Effector memory CD4-positive, alpha-beta T cell (primary cell): ENCODE measurements at places on chromosomes 1 and 21.
A peak's percentile ranks its signal among the peaks of the same experiment; 100 is the strongest.

- no peak for DNase-seq
- peaks cover 7% of the 10 kb centered on the region for H3K36me3 ChIP-seq
- peak overlapping the region; percentile 83 for H3K4me3 ChIP-seq
- peaks cover 14% of the 10 kb centered on the region for H3K4me1 ChIP-seq
These were observed 1.7 kb downstream of the PRRC2C start for GRCh38 chr1:171487038-171487437.

DNA sequence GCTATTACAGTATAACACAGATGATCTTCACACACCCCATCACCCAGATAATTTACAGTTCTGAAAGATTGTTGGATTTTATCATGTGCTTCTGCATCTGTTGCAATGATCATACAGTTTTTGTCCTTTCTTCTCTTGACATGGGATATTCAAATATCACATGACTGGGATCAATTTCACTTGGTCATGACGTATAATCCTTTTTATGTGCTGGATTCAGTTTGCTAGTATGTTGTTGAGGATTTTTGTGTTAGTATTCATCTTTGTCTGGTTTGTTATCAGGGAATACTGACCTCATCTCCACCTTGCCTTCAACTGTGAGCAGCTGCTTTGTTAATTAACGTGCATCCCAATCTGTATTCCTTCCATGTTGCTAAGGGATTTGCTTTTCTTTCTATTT lies 44.7 kb upstream of the DISC1 start:
- no peaks in the 10 kb centered on the region for H3K4me1 ChIP-seq
- no peak for DNase-seq

GRCh38 chr1:200036619-200037270 lies 9.2 kb downstream of the NR5A2 start:
- H3K4me1 ChIP-seq: peaks cover 25% of the 10 kb centered on the region
- no peak overlapping the region for H3K27ac ChIP-seq
- peaks cover 63% of the 10 kb centered on the region for H3K27me3 ChIP-seq
- H3K36me3 ChIP-seq: no peaks in the 10 kb centered on the region
- no peak overlapping the region for H3K4me3 ChIP-seq

- no peak overlapping the region for H3K27ac ChIP-seq
- no peaks in the 10 kb centered on the region for H3K27me3 ChIP-seq
- H3K4me1 ChIP-seq: peaks cover 4% of the 10 kb centered on the region
- H3K36me3 ChIP-seq: no peaks in the 10 kb centered on the region
- DNase-seq: no peak
These were observed 407 bp downstream of the IGSF3 start for GRCh38 chr1:116667078-116667574.

DNA sequence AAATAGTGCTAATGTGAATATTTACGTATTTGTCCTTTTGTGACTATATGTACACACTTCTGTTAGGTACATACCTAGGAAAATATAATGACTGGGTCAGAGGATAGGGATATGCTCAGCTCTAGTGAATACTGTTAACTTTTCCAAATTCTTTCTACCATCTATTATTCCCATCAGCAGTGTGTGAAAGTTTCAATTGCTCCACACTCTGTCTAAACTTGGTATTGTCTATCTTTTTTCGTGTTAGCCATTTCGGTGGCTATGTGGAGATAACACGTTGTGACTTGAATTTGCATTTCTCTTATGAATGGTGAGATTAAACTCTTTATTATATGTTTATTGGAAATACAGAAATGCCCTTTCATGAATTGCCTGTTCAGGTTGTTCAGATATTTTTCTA lies 22.7 kb upstream of the LELP1 start:
- H3K27ac ChIP-seq: no peak overlapping the region
- DNase-seq: no peak
- H3K4me1 ChIP-seq: no peaks in the 10 kb centered on the region
- no peaks in the 10 kb centered on the region for H3K36me3 ChIP-seq

DNA sequence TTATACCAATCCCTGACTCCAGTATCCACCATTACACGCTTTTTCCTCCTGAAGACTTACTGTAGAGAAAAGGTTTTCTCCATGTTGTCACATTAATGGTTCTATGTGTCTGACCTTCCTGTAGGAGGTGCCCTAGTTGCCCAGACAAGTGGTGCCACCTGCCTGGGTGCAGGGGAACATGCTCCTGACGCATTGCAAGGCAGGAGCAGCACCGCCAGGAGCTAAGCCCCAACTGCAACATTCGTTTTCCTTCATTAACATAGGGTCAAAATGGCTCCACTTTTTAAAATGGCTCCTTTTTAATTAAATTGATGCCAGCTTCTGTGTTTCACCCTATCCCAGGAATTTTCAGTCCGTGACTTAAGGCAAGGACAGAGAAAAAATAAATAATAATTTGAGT lies 220.1 kb upstream of the SAMSN1 start:
- H3K27me3 ChIP-seq: no peaks in the 10 kb centered on the region
- no peak overlapping the region for H3K4me3 ChIP-seq
- no peak for DNase-seq
- peaks cover 11% of the 10 kb centered on the region for H3K4me1 ChIP-seq

- H3K4me1 ChIP-seq: no peaks in the 10 kb centered on the region
- H3K36me3 ChIP-seq: no peaks in the 10 kb centered on the region
- no peak overlapping the region for H3K27ac ChIP-seq
- DNase-seq: no peak
These were observed 10.1 kb upstream of the PSRC1 start for GRCh38 chr1:109293026-109293425.

DNA sequence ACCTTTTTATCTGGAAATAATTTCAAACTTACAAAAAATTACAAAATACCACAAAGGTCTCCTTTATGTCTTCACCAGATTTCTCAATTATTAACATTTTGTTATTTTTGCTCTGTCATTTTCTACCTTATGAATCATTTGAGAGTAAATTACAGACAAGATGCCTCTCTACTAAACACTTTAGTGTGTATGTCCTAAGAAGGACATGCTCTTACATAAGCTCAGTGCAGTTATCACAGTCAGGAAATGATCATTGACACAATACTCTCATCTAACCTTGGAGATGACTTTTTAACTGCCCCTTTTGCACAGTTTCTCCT lies 378.9 kb upstream of the RUNX1 start:
- H3K27me3 ChIP-seq: no peaks in the 10 kb centered on the region
- H3K27ac ChIP-seq: no peak overlapping the region
- no peak overlapping the region for H3K4me3 ChIP-seq
- H3K4me1 ChIP-seq: peaks cover 5% of the 10 kb centered on the region
- no peaks in the 10 kb centered on the region for H3K36me3 ChIP-seq

DNA sequence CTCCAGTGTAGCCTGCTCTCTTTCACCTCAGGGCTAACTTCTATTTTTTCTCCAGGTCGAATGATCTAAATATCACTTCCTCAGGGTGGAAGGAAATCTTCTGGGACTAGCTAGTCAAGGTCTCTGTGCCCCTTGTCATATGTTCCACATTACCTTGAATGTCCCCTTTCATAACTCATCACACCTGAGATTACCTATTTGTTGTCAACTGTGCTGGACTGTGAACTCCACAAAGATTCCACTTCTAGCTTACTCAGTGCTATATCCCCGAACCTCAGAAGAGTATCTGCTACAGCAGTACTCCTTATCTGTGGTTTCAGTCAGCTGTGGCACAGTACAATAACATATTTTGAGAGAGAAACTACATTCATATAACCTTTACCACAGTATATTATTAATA lies 14.6 kb upstream of the SYNJ1 start:
- no peak overlapping the region for H3K27ac ChIP-seq
- no peak overlapping the region for H3K4me3 ChIP-seq
- no peak for DNase-seq
- H3K4me1 ChIP-seq: no peaks in the 10 kb centered on the region

DNA sequence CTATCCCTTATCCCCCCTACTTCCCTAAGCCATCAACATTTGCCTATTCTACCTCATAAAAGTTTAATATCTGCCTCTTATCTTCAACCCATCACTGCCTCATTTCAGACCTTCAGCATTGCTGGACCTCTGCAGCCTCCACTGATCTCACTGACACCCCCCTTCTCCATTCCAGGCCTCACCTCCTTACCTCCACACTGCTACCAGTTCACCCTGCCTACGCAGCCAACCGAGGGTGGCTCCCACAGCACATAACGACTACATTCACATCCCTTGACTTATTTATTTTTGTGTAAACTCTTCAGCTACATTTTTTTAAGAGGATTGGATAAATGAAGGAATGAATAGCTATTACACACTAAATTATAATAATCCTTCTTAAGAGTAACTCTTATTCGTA lies 14.2 kb downstream of the CLCC1 start:
- no peak overlapping the region for H3K27ac ChIP-seq
- peaks cover 2% of the 10 kb centered on the region for H3K36me3 ChIP-seq
- no peaks in the 10 kb centered on the region for H3K27me3 ChIP-seq
- H3K4me3 ChIP-seq: no peak overlapping the region
- no peak for DNase-seq

DNA sequence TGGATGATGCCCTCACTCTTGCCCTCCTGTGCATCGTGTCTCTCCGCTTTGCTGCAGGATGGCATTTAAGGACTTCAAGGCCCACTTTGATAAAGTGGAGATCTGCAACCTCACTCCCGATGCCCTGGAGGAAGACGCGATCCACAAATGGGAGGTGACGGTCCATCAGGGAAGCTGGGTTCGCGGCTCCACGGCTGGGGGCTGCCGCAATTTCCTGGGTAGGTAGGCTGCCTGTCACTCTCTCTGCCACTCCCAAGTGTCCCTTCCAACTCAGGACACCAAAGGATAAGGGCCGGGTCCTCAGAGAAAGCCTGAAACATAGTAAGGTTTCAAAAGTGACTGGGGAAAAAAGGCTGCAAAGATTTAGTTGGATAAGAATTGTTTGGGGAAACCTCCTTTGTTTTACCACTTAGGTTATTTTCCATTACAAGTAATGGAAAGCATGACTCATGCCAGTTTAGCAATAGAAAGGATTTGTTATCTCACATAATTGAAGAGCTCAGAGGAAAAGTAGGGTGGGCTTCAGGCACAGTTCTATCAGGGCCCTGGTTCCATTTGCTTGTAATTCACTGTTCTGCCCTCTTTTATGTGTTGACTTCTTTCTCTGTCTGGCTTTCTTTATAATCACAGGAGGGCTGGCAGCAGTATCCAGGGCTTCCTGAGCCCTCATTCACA lies 31.9 kb downstream of the CAPN9 start:
- no peaks in the 10 kb centered on the region for H3K36me3 ChIP-seq
- H3K27me3 ChIP-seq: no peaks in the 10 kb centered on the region
- H3K4me3 ChIP-seq: no peak overlapping the region
- H3K4me1 ChIP-seq: no peaks in the 10 kb centered on the region
- H3K27ac ChIP-seq: no peak overlapping the region

GRCh38 chr1:50894340-50894739 lies 65.7 kb downstream of the FAF1 start:
- no peaks in the 10 kb centered on the region for H3K27me3 ChIP-seq
- no peaks in the 10 kb centered on the region for H3K4me1 ChIP-seq
- no peak overlapping the region for H3K27ac ChIP-seq
- no peak for DNase-seq

- H3K4me1 ChIP-seq: no peaks in the 10 kb centered on the region
- H3K4me3 ChIP-seq: no peak overlapping the region
- no peaks in the 10 kb centered on the region for H3K27me3 ChIP-seq
- no peak for DNase-seq
- H3K36me3 ChIP-seq: no peaks in the 10 kb centered on the region
- H3K27ac ChIP-seq: no peak overlapping the region
These were observed 137.1 kb downstream of the AKT3 start for GRCh38 chr1:243712941-243713340.

- no peak for DNase-seq
- H3K4me3 ChIP-seq: no peak overlapping the region
- H3K36me3 ChIP-seq: no peaks in the 10 kb centered on the region
- no peak overlapping the region for H3K27ac ChIP-seq
- H3K4me1 ChIP-seq: no peaks in the 10 kb centered on the region
These were observed 77.0 kb upstream of the POU3F1 start for GRCh38 chr1:38123356-38124135.

DNA sequence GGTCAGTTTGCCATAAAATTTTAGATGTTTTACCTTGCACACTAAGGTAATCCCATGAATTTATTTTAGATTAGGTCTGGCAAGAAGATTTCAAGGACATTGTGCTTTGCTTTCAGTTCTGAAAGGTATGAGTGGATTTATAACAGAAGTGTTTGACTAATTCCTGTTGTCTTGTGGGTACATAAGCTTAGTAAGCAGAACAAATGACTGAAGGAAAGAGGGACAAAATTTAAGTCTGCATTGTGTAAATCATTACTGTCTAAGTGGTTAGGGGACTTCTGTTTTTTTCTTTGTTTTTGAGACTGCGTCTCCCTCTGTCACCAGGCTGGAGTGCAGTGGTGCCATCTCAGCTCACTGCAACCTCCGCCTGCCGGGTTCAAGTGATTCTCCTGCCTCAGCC lies 60.1 kb downstream of the PKN2 start:
- H3K4me1 ChIP-seq: no peaks in the 10 kb centered on the region
- peaks cover 4% of the 10 kb centered on the region for H3K36me3 ChIP-seq
- no peak for DNase-seq
- H3K27me3 ChIP-seq: no peaks in the 10 kb centered on the region
- H3K4me3 ChIP-seq: no peak overlapping the region

- no peaks in the 10 kb centered on the region for H3K36me3 ChIP-seq
- H3K27me3 ChIP-seq: no peaks in the 10 kb centered on the region
- no peak overlapping the region for H3K27ac ChIP-seq
- H3K4me3 ChIP-seq: no peak overlapping the region
These were observed 86.4 kb downstream of the WDR64 start for GRCh38 chr1:241738284-241739078.

GRCh38 chr1:44664730-44665370 lies 9.4 kb downstream of the TMEM53 start:
- peak overlapping the region; percentile 18 for H3K27ac ChIP-seq
- H3K4me1 ChIP-seq: peaks cover 8% of the 10 kb centered on the region
- no peak overlapping the region for H3K4me3 ChIP-seq

GRCh38 chr1:223077247-223077833 lies 65.7 kb downstream of the TLR5 start:
- peaks cover 4% of the 10 kb centered on the region for H3K4me1 ChIP-seq
- no peak for DNase-seq
- H3K36me3 ChIP-seq: no peaks in the 10 kb centered on the region
- no peak overlapping the region for H3K27ac ChIP-seq

DNA sequence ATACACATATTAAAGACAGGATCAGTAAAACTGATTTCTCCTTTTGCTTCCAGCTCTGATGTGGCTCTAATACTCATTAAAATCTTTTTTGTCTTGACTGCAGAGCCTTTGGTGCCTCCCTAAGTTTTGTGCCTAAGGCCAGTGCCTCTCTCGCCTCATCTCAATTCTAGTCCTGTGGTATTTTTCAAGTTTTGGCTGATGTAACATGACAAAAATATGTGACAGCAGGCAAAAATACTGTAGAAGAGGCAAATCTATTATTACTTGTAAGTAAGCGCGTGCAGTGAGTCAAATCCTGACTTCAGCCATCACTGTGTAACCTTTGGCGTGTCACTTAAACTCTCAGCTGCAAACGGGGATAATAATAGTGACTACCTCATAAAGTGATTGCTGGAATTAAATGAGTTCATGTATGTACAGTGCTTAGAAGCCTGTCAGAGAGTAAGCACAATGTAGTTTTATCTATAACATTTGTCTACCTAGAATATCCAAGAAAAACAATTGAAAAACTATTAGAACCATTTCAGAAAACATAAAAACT lies 74.0 kb downstream of the MAB21L3 start:
- H3K4me1 ChIP-seq: no peaks in the 10 kb centered on the region
- DNase-seq: no peak
- H3K36me3 ChIP-seq: no peaks in the 10 kb centered on the region
- H3K27me3 ChIP-seq: no peaks in the 10 kb centered on the region
- H3K27ac ChIP-seq: no peak overlapping the region
